T-cell (primary cell): ENCODE measurements at places on chromosomes 3 and 15.

- no peak for DNase-seq
Observed at GRCh38 chr3:187966636-187967406, 187.1 kb upstream of the LPP start.

- DNase-seq, result no peak
Observed at GRCh38 chr3:30083315-30083714, 523.1 kb upstream of the TGFBR2 start.

DNA sequence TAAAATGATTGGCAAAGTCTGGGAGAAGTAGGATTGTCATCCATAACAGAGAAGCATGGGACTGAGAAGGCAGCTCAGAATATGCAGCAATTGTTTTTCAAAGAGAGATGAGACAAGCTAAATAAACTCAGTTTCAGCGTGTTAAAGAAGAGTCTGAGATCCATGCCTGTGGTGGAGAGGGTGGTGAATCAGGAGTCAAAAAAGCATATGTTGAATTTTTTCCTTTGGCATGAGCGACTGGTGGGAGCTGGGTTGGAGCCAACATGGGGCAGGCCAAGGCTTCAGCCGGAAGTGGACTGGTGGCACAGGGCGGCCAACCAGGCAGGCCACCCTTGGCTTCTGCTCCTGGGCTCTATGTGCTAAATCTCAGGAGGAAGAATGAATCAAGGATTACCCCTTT is 102.0 kb downstream of the SST start:
- no peak for DNase-seq

GRCh38 chr3:36918050-36918449 is 26.8 kb downstream of the TRANK1 start:
- no peak for DNase-seq

DNA sequence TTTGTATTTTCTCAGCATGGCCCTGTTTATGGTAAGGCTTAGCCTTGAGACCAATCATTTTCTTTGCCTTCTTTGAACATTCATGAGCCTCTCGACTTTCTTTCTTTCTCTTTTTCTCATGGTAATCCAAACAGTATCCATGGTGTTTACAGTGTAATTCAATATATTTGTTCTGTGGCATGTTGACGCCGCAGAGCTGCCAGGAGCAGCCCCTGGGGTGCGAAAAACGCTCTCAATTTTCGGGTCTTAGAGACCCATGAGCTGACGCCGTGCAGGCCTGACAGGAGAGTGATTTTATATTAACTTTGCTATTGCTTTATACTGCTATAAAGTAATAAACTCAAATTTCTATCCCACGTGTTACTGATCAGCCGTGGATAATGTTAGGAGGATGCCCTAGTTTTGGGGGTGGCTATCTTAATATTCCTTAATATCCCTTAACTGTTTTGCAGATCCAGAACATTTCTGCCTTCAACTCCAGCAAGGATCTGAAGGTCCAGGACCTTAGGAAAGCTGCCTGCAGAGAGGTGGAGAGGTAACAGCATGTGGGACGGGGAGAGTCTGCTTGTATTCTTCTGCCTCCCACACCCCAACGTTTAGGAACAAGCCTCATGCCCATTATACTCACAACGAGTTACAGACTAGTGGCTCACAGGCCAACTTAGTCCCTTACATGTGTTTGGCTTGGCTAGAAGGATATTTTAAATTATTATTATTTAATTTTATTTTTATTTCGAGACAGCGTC is 29.3 kb upstream of the MYO1E start:
- DNase-seq, result no peak

- DNase-seq, result no peak
Observed at GRCh38 chr3:54223063-54223462, 100.7 kb downstream of the CACNA2D3 start.
